ENCODE measurements at places on chromosomes 6 and 20. TPM values are rescaled to one million over a fixed set of nuclear protein-coding genes. Genes with fewer than 3 reads are reported as not detected.
A peak's percentile ranks its signal among the peaks of the same experiment; 100 is the strongest.

Gene KCTD20
- 48.5 TPM for total RNA-seq

Gene CDH26
- 5.5 TPM for total RNA-seq

Gene TNNC2
- total RNA-seq = not detected

Gene TINAG
- total RNA-seq = not detected

Gene PTPN1
- 31.2 TPM for total RNA-seq

Gene MYCT1
- total RNA-seq = 6.6 TPM

Gene SIGLEC1
- total RNA-seq = 17.1 TPM

Gene HLA-DQB2
- total RNA-seq = not detected

Gene HLA-DRB1
- total RNA-seq = 31.4 TPM

DNA sequence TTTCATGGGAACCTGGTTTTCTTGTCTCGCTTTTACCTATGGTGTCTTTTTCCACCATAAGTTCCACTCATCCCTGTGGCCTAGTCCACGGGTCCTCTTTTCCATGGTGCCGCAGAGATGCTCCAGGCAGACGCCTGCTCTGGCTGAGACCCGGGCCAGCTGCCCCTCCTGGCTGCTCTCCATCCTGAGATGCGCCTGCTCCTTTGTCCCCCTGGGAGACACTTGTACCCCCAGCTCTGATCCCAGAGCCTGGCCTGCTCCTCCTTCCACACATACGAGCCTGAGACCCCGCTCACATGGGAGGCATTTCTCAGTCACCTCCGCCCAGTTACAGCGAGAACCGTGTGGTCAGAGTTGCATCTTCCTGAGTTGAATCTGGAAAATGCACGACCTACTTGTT, 29.6 kb downstream of the RNASET2 start:
- DNase-seq = no peak

DNA sequence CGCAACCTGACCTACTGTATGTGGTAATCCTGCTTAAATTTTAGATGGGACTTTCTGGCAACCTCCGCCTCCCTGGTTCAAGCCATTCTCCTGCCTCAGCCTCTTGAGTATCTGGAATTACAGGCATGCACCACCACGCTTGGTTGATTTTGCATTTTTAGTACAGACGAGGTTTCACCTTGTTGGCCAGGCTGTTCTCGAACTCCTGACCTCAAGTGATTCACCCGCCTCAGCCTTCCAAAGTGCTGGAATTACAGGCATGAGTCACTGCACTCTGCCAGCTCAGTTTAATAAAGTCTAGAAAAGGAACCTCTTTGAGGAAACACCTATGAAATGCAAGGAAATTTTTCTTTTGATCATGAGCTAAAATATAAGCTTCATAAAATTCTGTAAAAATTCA, 9.0 kb upstream of the PLCB4 start:
- DNase-seq = no peak

GRCh38 chr6:90184334-90185298, 112.0 kb downstream of the BACH2 start:
- DNase-seq = no peak

DNA sequence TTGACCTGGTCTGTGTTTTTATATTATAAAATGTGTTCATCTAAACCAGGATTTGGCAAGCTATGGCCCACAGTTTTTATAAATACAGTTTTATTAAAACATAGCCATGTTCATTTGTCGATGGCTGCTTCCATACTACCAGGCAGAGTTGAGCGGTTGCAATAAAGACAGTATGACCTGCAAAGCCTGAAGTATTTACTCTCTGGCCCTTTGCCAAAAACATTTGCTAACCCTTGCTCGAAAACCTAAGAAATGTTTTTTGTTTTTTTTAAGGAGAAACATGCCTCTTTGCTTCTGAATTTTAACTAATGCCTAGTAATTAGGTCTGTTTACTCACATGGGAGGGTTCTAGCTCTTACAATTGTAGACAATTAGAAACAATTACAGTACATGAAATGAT, 67.4 kb upstream of the SMIM28 start:
- no peak for DNase-seq

DNA sequence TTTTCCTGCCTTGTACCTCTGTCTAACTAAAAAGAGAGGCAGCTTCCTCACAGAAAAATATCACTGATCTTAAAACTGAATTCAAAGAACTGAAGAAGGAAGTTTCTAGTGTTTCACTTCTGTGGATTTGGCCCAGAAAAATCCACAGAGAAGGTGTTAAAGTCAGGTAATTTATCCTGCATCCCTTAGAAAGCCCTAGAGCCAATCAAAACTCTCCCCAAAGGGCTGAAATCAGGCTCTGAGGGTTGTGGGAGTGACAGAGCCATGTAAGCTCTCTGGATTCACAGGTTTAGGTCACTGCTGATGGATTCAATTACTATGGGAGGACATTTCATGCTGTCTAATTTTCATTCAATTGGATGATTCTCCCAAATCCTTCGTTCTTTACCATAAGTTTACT, 152.3 kb downstream of the OR2B2 start:
- DNase-seq = no peak

DNA sequence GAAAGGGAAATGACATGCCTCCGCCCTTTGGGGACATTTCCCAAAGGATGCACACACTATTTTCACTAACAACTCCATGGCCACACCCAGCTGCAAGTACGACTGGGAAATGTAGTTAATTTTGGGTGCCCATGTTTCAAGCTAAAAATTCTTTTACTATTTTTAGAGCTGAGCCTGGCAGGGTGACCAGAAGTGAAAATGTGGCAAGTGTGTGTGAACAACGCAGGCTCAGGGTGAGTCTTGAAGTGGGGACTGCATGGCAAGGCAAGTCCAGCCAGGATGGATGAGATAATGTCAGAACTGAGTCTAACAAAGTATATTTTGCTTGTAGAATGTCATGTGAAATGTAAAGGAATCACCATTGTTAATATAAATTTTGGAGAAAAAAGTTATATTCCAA, 17.0 kb upstream of the CD109 start:
- no peak for DNase-seq

DNA sequence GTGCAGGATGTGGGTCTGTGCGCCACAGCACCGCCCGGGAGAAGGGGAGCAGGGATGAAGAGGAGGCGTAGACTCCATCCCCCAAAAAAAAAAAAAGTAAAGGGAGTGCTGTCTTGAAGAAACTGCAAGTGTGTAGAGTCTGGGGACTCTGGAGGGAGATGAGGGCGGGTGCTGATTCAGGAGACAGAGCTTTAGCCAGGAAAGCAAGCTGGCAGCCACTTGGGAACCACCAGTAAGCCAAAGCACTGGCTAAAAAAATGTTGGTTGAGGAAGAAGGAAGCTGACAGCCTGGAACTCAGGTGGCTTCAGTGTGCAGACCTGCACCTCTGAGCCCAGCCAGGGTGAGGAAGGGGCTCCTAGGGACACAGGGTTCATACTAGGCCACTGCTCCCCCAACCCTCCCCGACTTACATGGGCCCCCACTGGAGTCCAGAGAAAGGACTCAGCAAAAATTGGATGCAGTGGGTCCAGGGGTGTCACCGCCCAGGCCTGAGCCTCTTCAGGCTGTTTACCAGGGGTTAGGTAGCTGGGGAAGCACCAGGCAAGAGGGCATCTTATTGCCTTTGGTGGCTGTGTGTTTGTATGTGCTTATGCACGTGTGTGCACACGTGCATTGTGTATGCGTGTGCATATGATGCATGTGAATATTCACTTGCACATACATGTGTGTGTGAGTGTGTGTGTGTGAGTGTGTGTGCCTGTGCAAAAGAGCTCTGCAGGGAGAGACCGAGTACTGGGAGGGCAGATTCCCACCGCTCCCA, 153.5 kb upstream of the MLN start:
- DNase-seq = no peak

DNA sequence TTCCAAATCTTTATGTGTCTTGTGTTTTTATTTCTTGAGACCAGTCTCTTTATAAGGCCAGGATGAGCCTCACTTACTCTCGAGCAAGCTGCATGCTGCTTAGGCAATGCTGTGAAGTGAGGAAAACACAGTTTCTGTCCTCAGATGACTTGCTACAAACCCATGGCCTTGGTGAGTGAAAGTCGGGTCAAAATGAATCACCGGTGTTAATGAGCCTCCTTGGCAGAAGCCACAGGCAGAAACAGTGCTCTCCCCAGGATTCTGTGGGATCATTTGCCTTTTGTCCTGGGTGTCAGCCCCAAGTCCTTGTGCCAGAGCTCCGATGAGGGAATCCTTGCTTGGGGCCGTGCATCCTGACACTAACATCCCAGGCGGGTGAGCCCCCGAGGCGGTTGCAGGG, 482.5 kb downstream of the QKI start:
- DNase-seq = no peak

DNA sequence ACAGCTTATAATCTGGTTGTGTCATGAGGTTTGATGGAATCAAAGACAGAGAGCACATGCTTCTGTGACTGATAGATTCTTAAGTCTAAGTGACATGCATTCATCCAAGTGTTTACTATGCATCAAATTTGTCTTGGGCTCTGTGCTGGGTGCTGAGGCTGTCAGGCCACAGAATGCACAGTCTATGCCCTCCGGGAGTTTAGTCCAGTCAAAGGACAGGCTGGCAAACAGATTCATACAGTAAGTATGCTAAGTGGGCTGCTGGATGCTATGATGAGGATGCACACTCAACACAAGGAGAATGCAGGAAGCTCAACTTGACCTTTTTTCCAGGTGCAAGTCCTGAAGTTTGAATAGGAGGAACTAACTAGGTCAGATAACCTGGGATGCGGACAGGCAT, 146.7 kb downstream of the UST start:
- no peak for DNase-seq

- DNase-seq = no peak
Observed at GRCh38 chr6:167932468-167933276, 64.8 kb upstream of the KIF25 start.

GRCh38 chr6:40948570-40948969, 90.5 kb downstream of the UNC5CL start:
- no peak for DNase-seq

DNA sequence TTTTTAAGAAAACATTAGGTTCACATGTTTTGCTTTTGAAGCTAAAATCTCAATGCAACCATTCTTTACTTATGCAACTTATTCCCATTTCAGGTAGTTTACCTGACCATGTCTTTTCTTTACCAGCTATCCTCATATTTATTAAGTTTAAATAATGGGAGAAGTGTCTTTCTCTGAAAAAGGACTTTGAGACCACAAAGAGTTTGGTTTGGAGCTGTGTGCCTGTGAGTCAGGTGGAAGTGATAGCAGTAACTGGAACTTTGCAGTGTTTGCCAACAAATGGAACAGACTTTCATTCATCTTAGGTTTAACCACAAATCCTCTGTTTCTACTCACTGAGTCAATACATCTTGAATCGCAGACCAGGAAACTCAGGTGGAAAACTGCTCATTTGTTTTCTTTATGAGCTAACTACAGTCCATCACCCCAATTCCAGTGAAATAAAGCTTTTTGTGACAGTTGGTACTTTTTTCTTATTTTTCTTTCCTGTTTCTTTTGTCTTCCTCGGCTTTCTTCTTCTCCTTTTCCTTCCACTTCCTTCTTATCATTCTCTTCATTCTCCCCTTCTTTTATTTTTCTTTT, 148.3 kb upstream of the RIN2 start:
- no peak for DNase-seq

GRCh38 chr6:3289664-3290055, 30.9 kb downstream of the PSMG4 start:
- DNase-seq = peak; percentile 48

DNA sequence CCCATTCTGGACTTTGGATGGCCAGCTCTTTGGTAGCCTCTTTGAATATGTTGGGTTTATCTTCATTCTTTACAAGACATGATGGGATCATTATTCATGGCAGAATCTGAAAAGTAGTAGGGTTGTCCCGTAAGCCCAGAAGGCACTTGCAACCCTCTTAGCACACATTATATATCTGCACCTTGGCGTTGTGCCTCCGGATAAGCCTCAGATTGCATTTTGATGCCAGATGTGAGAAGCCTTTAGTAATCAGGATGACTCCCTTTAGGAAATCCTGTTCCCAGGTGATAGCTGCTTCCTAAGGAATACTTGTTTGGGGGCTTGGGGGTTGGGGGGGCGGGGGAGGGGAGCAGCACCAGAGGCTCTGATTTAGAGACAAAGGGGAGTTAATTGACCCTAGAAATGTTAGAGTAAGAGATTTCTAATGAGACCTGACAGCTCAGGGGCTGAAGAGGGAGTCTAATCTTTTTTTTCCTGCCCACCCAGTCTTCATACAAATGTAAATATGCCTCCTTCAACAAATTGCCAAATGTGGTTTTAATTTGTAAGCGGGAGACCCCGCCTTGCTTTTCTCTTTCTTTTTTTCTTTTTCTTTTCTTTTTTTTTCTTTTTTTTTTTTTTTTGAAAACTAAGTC, 55.1 kb downstream of the JAG1 start:
- no peak for DNase-seq

DNA sequence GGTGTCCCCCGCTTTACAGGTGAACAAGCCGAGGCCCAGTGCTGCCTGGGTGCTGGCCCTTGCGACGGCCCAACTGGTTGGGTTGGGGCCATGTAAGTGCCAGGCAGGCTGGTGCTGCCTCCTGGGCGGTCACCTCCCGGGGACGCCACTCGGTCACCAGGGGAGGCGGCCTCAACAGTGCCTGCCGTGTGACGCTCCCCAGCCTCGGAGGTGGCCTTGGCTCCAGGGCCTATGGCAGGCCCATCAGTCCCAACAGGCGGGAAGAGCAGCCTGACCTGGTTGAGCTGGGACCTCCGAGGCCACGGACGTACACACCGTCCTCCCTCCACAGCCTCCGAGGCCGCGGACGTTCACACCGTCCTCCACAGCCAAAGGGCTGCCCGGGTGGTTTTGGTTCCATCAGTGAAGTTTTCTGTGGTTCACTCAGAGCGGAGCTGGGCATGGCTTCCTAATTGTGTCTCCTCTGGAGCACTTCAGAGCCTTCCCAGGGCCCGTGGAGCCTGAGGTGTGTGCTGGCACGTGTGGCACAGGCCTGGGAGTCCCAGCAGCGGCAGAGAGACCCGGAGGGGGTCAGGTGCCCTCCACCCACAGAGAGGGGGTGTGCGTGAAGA, 19.3 kb upstream of the SLCO4A1 start:
- DNase-seq = no peak

DNA sequence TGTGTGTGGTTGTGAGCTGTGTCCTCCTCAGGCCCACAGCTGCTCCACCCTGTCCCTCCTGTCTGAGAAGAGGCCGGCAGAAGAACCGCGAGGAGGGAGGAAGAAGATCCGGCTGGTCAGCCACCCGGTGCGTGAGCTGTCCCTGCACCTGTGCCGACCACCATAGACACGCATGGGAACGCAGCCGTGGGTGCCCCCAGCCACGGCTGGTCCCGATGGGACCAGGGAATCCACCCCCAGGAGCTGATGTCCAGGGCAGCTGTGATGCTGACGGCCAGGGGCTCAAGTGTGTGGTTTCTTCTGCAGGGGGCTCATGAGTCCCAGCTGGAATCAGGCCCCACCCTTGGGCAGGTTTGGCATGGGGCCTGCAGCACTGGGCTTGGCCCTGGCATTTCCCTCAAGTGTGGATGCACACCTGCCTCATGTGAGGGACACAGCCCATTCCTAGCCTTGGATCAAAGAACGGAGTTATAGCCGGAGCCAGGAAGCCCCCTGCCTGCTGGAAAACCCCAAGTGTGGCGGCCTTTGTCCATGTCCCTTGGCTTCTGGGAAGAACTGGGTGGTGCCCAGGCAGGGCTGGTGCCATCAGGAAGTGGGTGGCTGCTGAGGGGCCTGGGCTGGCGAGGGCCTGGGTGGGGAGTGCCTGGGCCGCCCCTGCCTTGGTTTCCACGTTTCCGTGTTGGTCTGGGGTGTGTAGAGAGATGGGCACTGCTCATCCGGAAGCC, 4.6 kb upstream of the TNFRSF6B start:
- peak; percentile 64 for DNase-seq

Data from sigmoid colon (tissue), 7 donors.